ENCODE measurements at places on chromosomes 4 and X.

GRCh38 chrX:23989689-23990088 is 37.3 kb downstream of the KLHL15 start:
- H3K4me1 ChIP-seq: no peaks in the 10 kb centered on the region
- no peak overlapping the region for H3K27ac ChIP-seq
- DNase-seq: no peak
- H3K4me3 ChIP-seq: no peak overlapping the region
- no peaks in the 10 kb centered on the region for H3K27me3 ChIP-seq

DNA sequence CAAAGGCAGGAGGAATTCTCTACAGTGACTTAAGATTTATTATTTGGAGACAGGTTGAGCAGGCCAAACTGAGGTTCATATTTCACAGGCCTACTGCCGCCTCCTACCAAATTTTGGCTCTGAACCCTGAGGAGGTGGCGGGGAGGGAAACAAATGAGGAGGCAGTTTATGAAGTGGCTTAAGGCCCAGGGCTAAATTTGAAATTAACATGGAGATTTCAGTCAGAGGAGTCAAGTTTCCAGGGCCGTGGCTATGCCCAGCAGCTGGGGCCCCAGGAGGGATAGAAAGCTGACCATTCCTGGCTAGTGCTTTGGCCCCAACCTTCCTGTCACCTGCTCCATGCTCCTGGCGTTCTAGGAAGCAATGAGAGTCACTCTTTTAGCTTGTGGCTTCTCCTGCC is 73.4 kb upstream of the ARHGAP36 start:
- H3K27ac ChIP-seq: no peak overlapping the region
- H3K36me3 ChIP-seq: no peaks in the 10 kb centered on the region
- no peaks in the 10 kb centered on the region for H3K4me1 ChIP-seq
- H3K27me3 ChIP-seq: no peaks in the 10 kb centered on the region

GRCh38 chr4:177322881-177323280 is 13.2 kb downstream of the NEIL3 start:
- no peaks in the 10 kb centered on the region for H3K36me3 ChIP-seq
- no peak overlapping the region for H3K27ac ChIP-seq
- H3K4me1 ChIP-seq: no peaks in the 10 kb centered on the region
- DNase-seq: no peak

GRCh38 chr4:32684160-32684559 is 1964.0 kb downstream of the PCDH7 start:
- no peaks in the 10 kb centered on the region for H3K4me1 ChIP-seq
- H3K36me3 ChIP-seq: no peaks in the 10 kb centered on the region
- H3K27ac ChIP-seq: no peak overlapping the region
- no peak for DNase-seq
- no peaks in the 10 kb centered on the region for H3K27me3 ChIP-seq

DNA sequence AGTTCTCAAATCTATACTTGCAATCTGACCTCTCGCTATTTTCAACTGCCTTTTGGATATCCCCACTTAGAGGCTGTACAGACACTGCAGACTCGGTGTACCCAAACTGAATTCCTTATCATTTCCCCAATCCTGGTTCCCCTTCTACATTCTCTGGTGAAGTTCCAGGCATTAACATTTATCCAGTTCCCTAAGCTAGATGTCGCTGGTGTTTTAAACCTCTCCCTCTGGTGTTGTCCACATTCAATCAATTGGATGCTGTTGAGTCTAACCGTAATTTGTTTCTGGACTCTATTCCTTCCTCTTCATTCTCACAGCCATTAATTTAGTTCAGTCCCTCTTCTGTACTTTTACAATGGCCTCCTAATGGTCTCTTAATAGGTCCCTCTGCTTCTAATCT is 7.2 kb upstream of the STK26 start:
- no peaks in the 10 kb centered on the region for H3K4me1 ChIP-seq
- no peak overlapping the region for H3K4me3 ChIP-seq
- H3K27me3 ChIP-seq: no peaks in the 10 kb centered on the region
- no peaks in the 10 kb centered on the region for H3K36me3 ChIP-seq
- H3K27ac ChIP-seq: no peak overlapping the region
- DNase-seq: no peak

DNA sequence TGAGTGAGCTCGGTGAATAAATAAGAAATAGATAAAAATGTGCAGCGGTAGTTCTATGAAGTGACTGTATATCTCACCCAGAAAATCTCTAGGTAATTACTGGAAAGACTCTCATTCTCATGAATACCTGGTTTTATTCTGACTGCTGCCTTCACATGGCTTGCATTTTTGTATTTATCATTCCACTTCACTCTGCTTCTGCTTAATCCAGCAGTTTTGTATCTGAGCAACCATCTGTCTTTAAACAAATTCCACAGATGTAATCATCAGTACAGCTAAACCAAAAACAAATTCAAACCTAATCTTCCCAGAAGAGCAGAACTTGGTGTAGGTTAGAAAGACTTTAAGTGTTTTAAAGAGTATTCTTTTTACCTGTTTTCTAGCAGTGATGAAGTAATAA is 11.2 kb upstream of the ALB start:
- no peak for DNase-seq
- no peaks in the 10 kb centered on the region for H3K36me3 ChIP-seq
- no peak overlapping the region for H3K4me3 ChIP-seq
- H3K4me1 ChIP-seq: no peaks in the 10 kb centered on the region
- no peaks in the 10 kb centered on the region for H3K27me3 ChIP-seq
